ENCODE measurements at places on chromosomes 11 and 22.

DNA sequence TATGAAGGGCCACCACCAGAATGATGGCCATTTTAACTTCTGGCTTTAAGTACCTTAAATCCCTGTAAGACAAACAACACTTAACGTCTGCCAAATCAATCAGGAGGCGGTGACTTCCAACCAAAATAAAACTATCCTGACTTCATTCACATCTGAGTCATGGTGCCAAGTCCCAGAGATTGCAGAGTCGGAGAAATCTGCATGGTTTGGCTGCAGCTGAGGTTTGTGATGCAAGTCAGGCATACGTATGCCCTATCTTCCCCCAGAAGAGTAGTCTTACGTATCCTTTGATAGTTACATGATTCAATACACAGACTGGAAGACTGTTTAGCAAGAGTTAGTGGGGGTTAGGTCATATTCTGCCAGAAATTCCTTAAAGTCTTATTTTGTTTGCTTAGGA lies 1.7 kb upstream of the GAB2 start:
- peak; percentile 93 for DNase-seq

DNA sequence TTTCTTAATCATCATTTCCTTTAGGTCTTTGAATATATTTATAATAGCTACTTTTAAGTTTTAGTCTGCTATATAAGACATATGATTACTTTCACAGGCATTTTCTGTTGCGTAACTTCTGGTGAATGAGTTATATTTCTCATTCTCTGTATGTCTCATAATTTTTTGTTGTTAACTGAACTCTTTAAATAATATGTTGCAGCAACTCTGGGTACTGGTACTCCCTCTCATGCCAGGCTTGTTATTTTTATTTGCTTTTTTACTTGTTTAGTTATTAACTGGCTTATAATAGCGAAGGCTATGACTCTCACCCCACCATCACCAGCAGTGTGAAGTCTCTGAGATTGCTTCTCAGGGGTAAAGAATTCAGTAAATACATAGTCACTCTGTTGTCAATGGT lies 524.2 kb upstream of the CHORDC1 start:
- no peak for DNase-seq

GRCh38 chr11:128848815-128849455 lies 18.2 kb downstream of the KCNJ1 start:
- DNase-seq = peak; percentile 42

- DNase-seq = no peak
Observed at GRCh38 chr11:88861618-88862017, 204.2 kb downstream of the GRM5 start.

DNA sequence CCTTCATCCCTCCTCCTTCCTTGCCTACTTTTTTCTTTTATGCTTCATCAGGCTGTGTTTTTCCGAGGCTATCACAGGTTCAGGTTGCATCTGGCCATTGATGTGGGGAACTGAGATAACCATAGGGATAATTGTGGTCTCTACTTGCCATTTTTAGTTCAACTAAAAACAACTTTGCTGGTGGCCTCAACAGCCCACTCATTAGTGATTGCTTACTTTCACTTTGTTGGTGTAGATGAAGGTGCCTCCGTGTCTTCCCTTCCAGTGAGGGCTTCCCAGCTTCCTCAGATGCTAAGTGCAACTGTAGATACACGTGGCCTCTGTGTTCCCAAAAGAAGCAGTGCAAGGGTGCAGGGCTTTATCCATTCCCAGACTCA lies 35.0 kb downstream of the KCNJ1 start:
- no peak for DNase-seq

DNA sequence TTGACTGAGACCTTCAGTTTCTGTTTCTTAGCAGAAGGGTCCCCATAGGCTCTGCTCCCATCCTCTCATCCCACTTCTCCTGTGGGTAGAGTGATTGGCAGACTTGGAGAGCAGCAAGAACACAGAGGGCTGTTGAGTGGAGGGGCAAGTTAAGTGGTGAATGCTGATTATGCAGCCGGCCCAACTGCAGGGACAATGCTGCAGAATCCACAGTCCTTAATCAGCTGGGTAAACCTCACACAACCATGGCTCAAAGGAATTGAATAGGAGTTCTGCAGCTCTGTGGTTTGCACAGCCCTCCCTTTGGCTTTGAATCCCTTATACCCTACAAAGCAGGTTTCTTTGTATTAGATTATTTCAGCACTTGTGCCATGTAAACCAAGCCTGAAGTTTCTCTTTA lies 161.1 kb downstream of the NAV2 start:
- DNase-seq = no peak

DNA sequence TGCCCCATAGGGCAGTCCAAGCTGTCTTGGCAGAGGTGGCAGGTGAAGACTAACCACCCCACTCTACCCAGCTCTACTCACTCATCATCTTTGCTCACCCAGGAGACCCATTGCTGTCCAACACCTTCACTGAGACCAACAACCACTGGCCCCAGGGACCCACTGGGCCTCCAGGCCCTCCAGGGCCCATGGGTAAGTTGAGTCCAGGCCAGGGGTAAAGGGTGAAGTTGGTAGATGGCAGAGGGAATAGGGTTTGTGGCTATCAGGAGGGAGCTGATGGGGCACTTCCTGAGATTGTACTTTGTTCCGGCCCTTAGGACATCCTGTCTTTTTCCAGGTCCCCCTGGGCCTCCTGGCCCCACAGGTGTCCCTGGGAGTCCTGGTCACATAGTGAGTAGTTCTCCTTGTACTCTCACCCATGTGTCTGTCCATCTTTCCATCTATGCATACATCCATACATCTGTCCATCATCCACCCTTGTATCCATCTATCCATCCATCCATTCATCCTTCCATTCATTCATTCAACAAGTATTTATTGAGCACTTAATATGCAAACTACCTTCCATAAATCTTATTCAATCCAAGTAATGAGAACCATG lies 27.7 kb downstream of the EMID1 start:
- no peak for DNase-seq

GRCh38 chr11:4071914-4072313 lies 22.7 kb upstream of the RRM1 start:
- DNase-seq = peak; percentile 63

DNA sequence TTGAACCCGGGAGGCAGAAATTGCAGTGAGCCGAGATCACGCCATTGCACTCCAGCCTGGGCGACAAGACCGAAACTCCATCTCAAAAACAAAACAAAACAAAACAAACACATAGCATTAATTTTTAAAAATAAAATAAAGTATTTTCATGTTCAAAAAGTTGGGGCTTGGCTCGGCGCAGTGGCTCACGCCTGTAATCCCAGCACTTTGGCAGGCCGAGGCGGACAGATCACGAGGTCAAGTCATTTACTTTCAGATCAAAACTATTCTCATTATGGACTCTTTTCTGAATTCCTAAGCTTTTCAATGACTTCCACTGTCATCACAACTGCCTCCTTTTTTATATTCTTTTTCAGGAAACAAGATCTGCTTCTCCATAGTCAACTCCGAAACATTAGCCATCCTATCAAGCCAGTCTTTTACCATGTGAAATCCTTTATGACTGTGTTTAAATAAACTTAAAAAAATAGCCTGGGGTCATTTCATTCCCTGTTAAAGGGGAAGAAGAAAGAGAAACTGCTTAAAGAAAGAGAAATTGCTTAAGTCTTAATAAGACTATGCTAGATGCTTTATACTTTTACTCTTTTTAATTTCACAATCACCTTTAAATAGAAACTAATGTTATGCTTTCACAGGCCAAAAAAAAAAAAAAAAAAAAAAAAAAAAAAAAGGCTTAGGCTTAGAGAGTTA lies 13.1 kb upstream of the CHRNA10 start:
- peak; percentile 32 for DNase-seq

DNA sequence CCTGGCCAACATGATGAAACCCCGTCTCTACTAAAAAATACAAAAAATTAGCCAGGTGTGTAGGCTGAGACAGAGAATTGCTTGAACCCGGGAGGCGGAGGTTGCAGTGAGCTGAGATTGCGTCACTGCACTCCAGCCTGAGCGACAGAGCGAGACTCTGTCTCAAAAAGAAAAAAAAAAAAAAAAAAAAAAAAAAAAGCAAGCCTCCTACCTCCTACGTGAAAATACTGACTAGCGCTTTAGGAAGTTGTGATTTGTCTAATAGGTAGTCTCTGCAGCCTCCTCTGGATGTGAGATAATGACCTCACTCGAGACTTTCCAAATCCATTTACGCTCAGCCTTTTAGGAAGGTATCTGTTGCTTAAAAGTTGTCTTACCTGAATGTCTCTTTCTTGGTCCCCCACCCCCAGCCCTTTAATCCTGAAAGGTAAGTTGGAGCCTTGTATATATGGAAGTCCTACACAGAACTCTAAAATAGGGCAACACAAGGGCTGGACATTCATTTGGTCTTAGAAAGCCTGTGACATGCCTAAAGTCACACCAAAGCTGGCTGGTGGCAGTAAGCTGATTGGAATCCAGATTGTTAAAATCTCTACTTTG lies 5.5 kb downstream of the SEPTIN3 start:
- DNase-seq = no peak

- DNase-seq = no peak
Observed at GRCh38 chr11:123671534-123671933, 17.1 kb upstream of the SCN3B start.

DNA sequence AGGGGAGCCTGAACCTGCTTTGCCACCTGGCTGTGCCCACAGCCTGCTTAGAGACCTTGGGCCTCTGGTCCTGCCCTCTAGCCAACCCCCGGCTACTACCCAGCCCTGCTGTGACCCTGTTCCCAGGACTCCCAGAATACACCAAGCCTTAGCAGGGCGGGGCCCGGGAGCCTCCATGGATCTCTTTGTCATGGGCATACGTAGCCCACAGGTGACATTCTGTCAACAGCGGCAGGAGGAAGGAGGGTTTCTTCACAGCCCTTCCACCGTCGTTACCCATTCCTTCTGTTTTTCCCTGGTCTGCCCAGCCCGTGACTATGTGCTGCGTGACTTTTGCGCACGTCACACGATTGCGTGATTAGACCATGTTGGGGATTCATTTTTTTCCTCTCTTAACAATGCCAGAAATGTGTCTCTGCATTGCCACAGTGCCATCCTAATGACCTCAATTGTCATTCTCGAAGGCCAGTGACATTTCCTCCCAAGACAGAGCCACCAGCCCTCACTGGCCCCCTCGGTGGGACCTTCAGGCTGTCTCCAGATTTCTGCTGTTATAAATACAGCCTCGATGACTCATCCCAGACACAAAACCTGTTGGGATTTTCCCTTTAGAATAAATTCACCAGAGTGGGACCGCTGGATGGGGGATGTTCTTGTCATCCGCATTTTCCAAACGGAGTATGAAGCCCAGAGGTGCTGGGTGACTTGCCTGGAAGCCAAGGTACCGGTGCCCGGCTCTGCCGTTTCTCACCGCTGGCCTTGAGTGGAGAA lies 9.0 kb downstream of the SYT12 start:
- DNase-seq = peak; percentile 66

DNA sequence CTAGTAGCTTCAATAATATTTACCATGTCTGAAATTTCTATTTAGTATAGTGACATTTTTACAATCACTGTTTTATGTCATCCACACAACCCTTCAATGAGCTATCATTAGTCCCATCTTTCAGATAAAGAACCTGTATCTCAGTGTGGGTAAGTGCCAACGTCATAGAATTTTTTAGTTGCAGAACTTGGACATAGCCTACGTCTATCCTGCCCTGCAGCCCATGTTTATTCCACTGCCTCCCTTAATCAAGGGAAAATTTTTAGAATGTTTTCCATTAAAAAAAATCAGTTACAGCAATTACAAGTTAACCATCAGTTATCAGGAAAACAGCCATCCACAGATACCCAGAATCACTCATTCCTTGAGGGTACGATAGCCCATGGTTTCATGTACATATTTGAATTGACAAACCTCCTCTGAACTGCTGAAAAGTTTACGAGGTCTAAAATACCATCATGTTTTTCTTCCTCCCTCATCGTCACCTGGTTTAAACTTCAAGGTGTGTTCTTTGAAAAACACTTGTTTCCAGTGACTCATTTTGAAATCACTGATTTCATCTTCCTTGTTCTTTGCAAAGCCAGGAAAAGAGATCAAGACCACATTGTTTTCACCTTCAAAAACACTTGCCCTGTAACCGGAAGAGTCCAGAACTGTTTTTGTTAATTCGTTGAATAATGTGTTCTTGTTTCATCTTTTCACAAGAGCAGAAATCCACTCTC lies 100.9 kb downstream of the FAM76B start:
- DNase-seq = no peak

GRCh38 chr11:110085255-110085838 lies 7.8 kb upstream of the ZC3H12C start:
- no peak for DNase-seq

DNA sequence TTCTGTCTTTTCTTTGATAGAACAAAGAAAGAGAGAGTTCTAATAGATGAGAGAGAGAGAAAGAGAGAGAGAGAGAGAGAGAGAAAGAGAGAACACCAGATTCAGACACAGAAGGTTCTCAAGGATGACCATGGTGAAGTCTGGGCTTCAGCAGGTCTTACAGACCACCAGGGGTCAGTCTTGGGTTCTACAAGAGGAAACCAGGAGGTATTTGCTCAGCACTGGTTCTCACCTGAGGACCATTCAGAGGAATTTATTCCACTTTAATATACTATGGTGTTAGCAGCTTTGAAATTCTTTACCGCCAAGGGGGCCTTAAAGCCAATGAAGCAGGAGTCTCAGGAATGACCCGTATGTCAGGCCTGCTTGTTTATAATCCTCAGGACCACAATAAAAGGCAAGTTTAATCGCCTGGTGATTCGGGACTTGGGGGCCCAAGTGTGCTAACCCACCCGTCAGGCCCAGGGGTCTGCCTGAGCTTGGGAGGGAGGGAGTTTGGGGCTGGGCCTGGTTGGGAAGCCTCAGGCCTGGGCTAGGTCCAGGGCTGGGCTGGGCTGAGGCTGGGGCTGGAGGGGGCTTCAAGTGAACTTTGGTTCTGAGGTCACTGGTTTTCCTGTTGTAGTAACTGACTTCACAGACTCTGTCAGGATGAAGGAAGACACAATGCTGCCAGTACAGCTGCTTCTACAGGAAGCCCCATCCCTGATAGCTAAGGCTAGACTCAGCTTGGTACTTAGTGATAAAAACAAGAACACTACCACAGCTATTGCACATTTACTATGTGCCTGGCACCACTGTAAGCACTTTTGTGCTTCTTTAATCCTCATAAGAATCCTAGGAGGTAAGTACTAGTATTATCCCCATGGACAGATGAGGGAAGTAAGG lies 179.2 kb upstream of the ZBED5 start:
- peak; percentile 58 for DNase-seq

- DNase-seq = peak; percentile 27
Observed at GRCh38 chr22:43923191-43923590, 414 bp upstream of the PNPLA3 start.

GRCh38 chr11:197741-198235 lies 4.9 kb downstream of the SCGB1C1 start:
- DNase-seq = no peak

GRCh38 chr11:17443423-17443822 lies 33.2 kb downstream of the ABCC8 start:
- DNase-seq = no peak

GRCh38 chr11:98729118-98729517 lies 291.6 kb upstream of the CNTN5 start:
- no peak for DNase-seq

- peak; percentile 33 for DNase-seq
Observed at GRCh38 chr22:21098099-21098671, 52.4 kb downstream of the LRRC74B start.

All from EH (cell line).